Mesothelial cell of epicardium (in vitro differentiated cells): ENCODE measurements at places on chromosomes 16 and 17. TPM values are rescaled to one million over a fixed set of nuclear protein-coding genes. Genes with fewer than 3 reads are reported as not detected.

GRCh38 chr16:15572329-15573001 lies 70.5 kb downstream of the MARF1 start:
- no peak overlapping the region for H3K27ac ChIP-seq
- H3K4me1 ChIP-seq: no peaks in the 10 kb centered on the region
- no peaks in the 10 kb centered on the region for H3K36me3 ChIP-seq
- H3K27me3 ChIP-seq: no peaks in the 10 kb centered on the region
- no peak overlapping the region for H3K4me3 ChIP-seq

GRCh38 chr17:78343543-78344201 lies 16.2 kb downstream of the SOCS3 start:
- H3K27me3 ChIP-seq: no peaks in the 10 kb centered on the region
- peaks cover 13% of the 10 kb centered on the region for H3K4me1 ChIP-seq
- no peak for DNase-seq
- H3K4me3 ChIP-seq: no peak overlapping the region

DNA sequence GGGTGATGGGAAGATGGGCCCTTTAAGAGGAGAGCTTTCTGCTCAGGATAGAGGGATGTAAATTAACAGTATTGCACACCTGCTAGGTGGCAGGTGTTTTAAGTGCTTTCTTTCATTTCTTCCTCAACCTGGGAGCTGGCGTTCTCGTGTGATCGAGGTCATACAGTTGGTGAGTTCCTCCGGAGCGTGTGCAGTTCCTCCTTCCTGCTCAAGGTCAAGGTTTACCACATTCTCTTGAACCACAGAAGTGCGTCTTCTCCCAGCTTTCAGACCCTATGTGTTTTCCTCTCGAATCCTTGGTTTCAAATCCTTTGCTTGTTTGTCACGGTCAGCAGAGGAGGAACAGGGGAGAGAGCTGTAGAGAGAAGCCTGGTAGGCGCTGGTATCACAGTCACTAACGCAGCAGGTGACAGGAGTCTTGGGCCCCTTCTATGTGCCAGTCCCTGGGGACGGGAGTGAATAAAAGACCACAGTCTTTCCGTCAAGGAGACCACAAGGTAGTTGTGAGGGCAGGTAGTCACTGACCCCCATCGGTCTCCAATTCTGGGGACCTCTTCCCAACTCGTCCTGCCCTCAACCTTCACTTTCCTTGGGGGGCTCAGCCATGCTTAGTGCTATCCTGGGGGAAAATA lies 791 bp downstream of the DNAI2 start:
- H3K36me3 ChIP-seq: no peaks in the 10 kb centered on the region
- H3K27ac ChIP-seq: no peak overlapping the region
- no peak for DNase-seq
- H3K4me3 ChIP-seq: no peak overlapping the region

- H3K4me1 ChIP-seq: peaks cover 25% of the 10 kb centered on the region
- H3K27me3 ChIP-seq: no peaks in the 10 kb centered on the region
- H3K4me3 ChIP-seq: no peak overlapping the region
- DNase-seq: no peak
Measured at GRCh38 chr16:85278839-85279238, 166.6 kb upstream of the CIBAR2 start.

- no peak overlapping the region for H3K27ac ChIP-seq
- no peaks in the 10 kb centered on the region for H3K36me3 ChIP-seq
- DNase-seq: no peak
Measured at GRCh38 chr17:39223907-39224777, 1.6 kb downstream of the STAC2 start.

- no peak for DNase-seq
- no peaks in the 10 kb centered on the region for H3K27me3 ChIP-seq
- H3K36me3 ChIP-seq: peaks cover 8% of the 10 kb centered on the region
- peaks cover 44% of the 10 kb centered on the region for H3K4me1 ChIP-seq
Measured at GRCh38 chr17:75692976-75693375, 25.8 kb downstream of the SAP30BP start.

GRCh38 chr16:72884573-72884972 lies 163.4 kb downstream of the ZFHX3 start:
- DNase-seq: no peak
- H3K27ac ChIP-seq: no peak overlapping the region
- peaks cover 42% of the 10 kb centered on the region for H3K36me3 ChIP-seq
- no peak overlapping the region for H3K4me3 ChIP-seq
- H3K4me1 ChIP-seq: peaks cover 13% of the 10 kb centered on the region
- no peaks in the 10 kb centered on the region for H3K27me3 ChIP-seq

GRCh38 chr16:57957673-57958392 lies 13.1 kb downstream of the CNGB1 start:
- no peak overlapping the region for H3K4me3 ChIP-seq
- H3K27me3 ChIP-seq: no peaks in the 10 kb centered on the region
- no peak for DNase-seq

- H3K4me1 ChIP-seq: no peaks in the 10 kb centered on the region
- peaks cover 52% of the 10 kb centered on the region for H3K27me3 ChIP-seq
- H3K27ac ChIP-seq: no peak overlapping the region
- no peak overlapping the region for H3K4me3 ChIP-seq
- no peaks in the 10 kb centered on the region for H3K36me3 ChIP-seq
Measured at GRCh38 chr16:6643080-6643686, 689.5 kb upstream of the RBFOX1 start.

DNA sequence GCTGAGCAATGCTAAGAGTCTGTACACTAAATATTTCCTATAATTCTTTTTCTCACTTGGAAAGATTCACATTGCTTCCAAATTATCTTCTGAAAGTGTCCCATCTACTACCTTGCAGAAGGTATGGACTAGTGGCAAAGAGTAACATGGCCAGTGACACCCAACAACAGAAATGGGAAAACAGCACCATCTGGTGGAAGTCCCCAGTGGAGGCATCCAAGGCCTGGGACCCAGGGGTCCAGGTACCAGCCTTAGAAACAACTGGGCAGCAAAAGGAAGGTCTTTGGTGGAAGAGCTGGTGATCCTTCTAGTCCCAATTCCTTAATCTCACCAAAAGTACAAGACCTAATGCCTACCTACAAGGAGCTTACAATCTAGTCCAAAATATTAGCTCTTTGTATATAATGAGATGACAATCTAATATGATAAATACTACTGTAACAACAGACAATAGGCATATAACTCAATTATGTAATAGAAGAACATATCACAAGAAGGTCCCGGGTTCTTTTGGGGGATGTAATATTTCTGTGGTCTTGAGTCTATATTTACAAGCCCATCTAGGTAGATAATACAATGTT lies 55.3 kb downstream of the SKAP1 start:
- no peaks in the 10 kb centered on the region for H3K36me3 ChIP-seq
- H3K27ac ChIP-seq: no peak overlapping the region
- H3K4me1 ChIP-seq: no peaks in the 10 kb centered on the region
- H3K27me3 ChIP-seq: no peaks in the 10 kb centered on the region
- no peak overlapping the region for H3K4me3 ChIP-seq
- DNase-seq: no peak

DNA sequence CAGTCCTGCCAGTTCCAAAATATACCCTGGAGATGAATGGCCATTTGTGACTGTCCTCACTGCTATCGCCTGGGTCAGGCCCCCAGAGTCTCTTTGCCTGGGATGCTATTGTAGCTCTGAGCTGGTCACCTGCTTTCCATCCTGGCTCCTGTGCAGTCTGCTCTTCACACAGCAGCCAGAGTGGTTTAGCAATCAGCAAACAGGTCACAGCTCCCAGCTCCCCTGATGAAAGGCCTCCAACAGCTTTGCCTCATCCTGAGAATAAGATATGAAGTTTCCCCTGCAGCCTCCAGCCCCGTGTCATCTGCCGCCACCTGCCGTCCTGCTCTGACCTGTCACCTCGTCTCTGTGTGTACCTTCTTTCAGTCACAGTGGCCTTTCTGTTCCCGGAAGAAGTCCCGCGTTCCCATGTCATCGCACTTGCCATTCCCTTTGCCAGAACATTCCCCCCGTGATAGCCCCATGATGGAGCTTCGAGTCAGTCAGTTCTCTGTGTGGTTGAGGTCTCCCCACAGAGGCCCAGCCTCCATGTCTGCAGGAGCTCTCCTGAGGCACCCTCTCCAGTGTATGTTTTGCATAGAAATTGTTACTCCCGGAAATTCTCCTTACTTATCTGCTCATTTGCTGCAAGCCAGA lies 281.5 kb downstream of the SNX29 start:
- no peak for DNase-seq
- peaks cover 9% of the 10 kb centered on the region for H3K4me1 ChIP-seq
- no peak overlapping the region for H3K4me3 ChIP-seq

DNA sequence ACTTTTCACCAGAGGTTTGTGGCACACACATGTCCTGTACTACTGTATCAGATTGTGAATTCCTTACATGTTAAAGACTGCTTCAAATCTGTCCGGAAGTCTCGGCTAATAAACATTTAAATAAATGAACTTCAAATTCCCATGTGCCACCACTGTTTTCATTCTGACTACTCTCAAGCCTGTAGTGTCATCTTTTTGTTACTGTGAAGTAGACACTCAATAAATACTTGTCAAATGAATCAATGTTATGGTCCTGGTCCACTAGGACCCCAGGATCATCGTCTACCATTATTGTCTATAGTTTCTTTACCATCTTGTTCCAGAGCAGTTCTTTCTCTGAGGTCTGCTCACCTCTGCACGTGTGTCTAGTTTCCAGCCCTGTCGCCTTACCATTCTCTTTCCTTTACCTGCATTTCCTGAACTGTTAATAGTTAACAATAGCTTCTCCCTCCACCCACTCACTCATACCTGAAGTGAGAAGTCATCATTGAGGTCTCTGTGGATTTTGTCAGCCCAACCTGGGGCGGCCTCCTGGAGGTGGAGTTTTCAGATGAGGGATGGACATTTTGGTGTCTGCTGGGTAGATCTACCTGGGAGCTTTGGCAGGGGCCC lies 333.0 kb downstream of the SEC14L1 start:
- DNase-seq: no peak
- H3K4me3 ChIP-seq: peak overlapping the region; percentile 6
- peaks cover 7% of the 10 kb centered on the region for H3K36me3 ChIP-seq
- H3K27ac ChIP-seq: peak overlapping the region; percentile 91

DNA sequence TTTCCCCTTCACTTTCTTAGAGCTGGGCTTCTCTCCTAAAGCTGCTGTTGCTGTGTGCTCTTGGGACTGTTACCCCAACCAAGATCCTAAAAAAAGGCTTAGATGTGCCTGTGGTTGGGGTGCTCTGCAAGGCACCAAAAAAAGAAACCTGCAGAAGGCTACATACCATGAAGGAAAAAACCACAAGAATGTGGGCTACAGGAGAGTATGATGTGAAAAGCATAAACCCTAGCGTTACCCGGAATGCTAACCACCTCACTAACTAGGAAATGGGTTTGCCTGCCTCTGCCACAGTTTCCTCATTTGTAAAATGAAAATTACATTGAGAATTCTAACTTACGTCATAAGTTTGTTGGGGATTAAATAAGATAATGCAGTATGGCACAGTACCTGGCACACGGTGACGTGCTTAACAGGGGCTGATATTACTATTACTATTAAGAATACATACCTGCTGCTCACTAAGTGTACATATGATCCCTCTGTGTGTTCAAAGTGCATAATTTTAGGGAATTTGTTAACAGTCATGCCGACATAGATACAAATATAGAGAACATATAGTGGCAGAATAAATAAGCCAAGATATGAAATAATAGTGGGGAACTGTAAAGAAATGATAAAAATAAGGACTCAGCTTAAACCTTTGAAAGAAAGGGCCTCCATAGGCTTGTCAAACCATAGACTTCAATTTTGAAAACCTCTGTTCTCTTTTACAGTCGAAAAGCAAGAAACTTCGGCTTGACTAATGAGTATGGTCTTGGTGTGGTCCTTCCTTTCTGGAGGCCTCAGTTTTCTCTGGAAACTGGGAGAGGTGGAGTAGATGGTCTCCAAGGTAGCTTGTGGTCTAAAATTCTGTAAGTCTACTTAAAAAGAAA lies 177.8 kb upstream of the TBX2 start:
- H3K4me3 ChIP-seq: no peak overlapping the region
- peak overlapping the region; percentile 85 for H3K27ac ChIP-seq
- no peak for DNase-seq
- peaks cover 71% of the 10 kb centered on the region for H3K4me1 ChIP-seq

- no peaks in the 10 kb centered on the region for H3K4me1 ChIP-seq
- H3K4me3 ChIP-seq: no peak overlapping the region
- no peaks in the 10 kb centered on the region for H3K36me3 ChIP-seq
- no peak for DNase-seq
- H3K27ac ChIP-seq: no peak overlapping the region
Measured at GRCh38 chr16:83128041-83128440, 501.3 kb downstream of the CDH13 start.

- peaks cover 6% of the 10 kb centered on the region for H3K4me1 ChIP-seq
- no peaks in the 10 kb centered on the region for H3K27me3 ChIP-seq
- no peak for DNase-seq
Measured at GRCh38 chr16:11181242-11181898, 74.6 kb downstream of the SOCS1 start.

SMIM22 gene
- not detected in 3 replicates for total RNA-seq

TBX2 gene
- total RNA-seq: 164 to 176 TPM (median 173 TPM) in 3 replicates

PABPN1L gene
- total RNA-seq: 0.22 to 0.41 TPM (median 0.40 TPM) in 3 replicates

HAS3 gene
- total RNA-seq: 0.86 to 1.2 TPM (median 0.92 TPM) in 3 replicates

PSME3 gene
- total RNA-seq: 88.7 to 92.8 TPM (median 92.0 TPM) in 3 replicates

TBC1D3D gene
- total RNA-seq: 0.72 to 1.3 TPM (median 1.0 TPM) in 3 replicates
